Smooth muscle cell of the brain vasculature (primary cell): ENCODE measurements at places on chromosomes 11 and 22.

- no peak for DNase-seq
Observed at GRCh38 chr22:31926969-31927368, 17.4 kb upstream of the YWHAH start.

DNA sequence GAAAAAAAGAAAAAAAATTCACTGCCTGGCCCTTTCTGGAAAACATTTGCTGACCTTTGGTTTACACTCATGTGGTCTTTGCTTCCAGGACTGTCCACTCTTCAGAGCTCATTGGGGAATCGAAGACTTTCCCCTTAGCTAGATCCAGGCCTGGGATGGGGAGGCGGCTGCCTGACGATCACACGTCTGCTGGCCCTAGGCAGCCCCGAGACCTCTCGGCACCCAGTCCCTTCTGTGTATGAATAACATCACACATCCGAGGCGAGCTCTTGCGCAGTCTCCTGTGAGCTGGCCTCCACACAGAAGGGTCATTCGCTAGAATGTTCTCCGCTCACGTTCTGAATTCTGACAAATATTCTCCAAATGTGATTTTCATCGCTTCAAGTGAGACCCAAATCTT lies 25.7 kb upstream of the GAL start:
- DNase-seq: no peak

- DNase-seq: no peak
Observed at GRCh38 chr11:94563848-94564467, 3.2 kb upstream of the PIWIL4 start.

DNA sequence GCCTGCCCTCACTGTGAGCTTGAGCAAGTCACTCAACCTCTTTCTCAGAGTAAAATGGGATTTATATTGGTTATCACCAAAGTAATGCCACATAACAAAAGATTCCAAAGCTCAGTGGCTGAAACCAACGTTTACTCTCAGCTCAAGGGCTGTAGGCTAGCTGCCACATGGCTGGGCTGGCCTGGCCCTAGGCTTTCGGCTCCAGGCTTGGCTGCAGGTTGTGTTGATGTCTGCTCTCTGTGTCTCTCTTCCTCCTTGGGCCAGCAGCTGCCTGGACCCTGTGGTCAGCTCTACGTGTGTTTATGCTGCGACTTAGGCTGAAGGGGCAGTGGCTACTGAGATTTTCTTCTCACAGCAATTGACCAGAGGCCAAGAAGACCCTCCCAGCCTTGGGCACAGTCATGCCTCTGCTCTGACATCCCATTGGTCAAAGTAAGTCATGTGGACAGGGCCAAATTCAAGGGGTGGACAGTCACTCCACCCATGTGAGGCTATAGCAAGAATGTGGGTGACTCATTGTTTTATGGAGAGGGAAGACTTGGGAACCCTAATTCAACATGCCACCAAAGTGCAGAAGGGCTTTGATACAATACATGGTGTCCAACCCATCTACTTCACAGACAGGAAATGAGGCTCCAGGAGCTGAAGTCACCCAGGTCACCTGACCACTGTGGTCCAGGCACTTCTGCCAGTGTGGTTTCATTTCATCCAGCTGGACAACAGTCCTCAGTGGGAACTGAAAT lies 90.6 kb downstream of the TSPAN18 start:
- DNase-seq: no peak

DNA sequence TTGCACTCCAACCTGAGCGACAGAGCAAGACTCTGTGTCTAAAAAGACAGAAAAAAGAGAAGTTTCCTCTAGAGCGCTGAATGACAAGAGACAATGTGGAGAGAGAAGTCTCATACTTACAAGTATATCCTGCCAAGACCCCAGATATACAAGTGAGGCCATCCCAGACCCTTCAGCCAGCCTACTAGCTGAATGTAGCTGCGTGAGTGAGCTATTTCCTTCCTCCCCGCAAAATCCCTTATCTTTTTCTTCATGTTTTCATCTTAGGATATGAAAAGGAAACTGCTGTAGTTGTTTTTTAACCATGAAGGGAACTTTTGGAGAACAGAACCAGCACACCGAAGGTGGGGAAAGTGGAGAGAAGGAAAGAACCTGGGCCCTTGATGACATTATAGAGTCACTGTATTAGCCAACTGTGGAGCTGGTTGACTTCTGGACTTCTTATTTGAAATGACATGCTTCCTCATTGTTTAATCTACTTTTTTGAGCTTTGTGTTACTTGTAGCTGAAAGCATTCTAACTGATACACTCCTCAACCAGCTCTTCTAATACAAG lies 4.4 kb upstream of the DDX17 start:
- no peak for DNase-seq

GRCh38 chr11:118838905-118839553 lies 44.7 kb upstream of the CXCR5 start:
- no peak for DNase-seq

- DNase-seq: no peak
Observed at GRCh38 chr11:36268337-36268985, 20.8 kb downstream of the COMMD9 start.

GRCh38 chr11:94910270-94910669 lies 63.1 kb downstream of the CWC15 start:
- no peak for DNase-seq
